ENCODE measurements at places on chromosomes 7 and 10.

- no peak for DNase-seq
These were observed 13.5 kb upstream of the CSGALNACT2 start for GRCh38 chr10:43124574-43125273.

GRCh38 chr7:45075355-45075644 lies 13.5 kb downstream of the NACAD start:
- DNase-seq: no peak

GRCh38 chr7:155962968-155963300 lies 150.7 kb upstream of the SHH start:
- DNase-seq: no peak

GRCh38 chr10:72490951-72491350 lies 134.9 kb downstream of the MICU1 start:
- no peak for DNase-seq
